ENCODE measurements at places on chromosomes 6 and 20. TPM values are rescaled to one million over a fixed set of nuclear protein-coding genes. Genes with fewer than 3 reads are reported as not detected.

DNA sequence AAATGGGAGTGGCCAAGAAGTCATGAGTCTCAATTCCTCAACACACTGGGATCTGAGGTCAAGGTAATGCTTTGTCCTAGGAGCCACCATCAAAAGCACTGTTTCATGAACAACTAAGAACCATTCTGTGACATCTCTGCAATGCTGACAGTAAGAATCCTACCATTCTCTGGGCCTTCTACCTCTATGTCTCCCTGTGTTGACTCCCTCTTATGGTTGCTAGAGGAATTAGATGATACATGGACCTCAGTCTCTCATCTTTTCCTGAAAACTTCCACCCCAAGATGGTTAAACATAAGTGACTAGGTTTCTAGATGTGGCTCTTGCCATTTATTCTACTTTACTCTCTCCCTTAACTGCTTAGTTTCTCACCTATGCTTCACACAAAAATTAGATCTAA is 9.1 kb downstream of the MTRF1L start:
- DNase-seq = no peak

- DNase-seq = no peak
These were observed 115.9 kb upstream of the F13A1 start for GRCh38 chr6:6436366-6436765.

Gene TRIM40
- total RNA-seq = not detected

GRCh38 chr6:113147544-113147943 is 709.6 kb upstream of the MARCKS start:
- DNase-seq = no peak

DNA sequence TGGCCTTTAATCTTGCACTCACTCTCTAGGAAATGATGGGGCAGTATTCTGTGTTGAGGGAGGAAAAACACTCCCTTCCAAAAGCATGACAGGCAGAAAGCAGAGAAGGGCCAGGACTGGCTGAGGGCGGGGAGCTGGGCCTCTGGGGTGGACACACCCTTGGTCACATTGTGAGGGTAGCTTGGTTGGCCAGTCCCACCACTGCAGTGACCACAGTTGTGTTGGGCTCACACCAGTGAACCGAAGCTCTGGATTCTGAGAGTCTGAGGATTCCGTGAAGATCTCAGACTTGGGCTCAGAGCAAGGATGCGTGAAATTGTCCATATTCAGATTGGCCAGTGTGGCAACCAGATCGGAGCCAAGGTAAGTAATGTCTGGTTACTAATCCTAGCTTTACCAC is at the start of gene TUBB1:
Gene TUBB1 (plus strand): TSS at position 213 of the 400 bp plus-strand sequence. CDS start 94 bp downstream, at position 307.
- no peak for DNase-seq

- peak; percentile 86 for DNase-seq
These were observed 68.8 kb downstream of the CDC5L start for GRCh38 chr6:44456070-44456965.

- DNase-seq = no peak
These were observed 26.3 kb upstream of the PMEPA1 start for GRCh38 chr20:57735831-57736737.

Gene MUC21
- not detected for total RNA-seq

DNA sequence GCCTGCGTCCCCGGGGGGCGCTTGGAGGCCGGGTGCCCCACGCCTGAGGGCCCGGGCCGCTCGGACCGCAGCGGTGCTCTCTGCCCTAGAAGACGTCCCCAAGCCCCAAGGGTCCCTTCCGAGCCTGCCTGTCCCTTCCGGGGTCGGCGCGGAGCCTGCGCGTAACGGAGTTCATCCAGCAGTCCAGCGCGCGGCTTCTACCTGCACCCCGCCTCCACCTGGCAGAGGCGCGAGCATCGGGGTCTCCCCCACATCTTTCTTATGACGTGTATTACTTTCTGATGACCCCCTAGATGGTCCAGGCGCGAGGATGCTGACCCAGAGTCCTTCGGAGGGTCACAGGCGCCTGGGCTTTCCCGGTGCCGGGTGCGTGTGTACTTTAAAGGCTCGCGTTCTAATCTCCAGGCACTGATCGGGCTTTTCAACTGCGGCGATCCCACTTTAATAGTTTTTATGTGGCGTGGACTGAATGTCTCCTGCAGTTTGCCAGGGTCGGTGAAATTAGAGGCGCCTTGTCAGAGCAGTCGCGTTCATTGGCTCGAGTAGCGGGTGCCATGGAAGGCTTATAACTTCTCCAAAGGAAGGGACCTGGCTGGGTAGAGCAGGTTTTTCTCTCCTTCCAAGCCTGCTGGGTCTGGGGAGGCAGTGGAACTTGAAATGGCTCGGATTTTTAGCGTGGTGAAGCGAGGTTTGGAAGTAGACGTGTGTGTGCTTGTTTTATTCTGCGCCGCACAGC is 912 bp downstream of the EYA4 start:
- DNase-seq = peak; percentile 87

Gene CCN6
- 6.8 TPM for total RNA-seq

- DNase-seq = no peak
These were observed 57.7 kb downstream of the RSPH3 start for GRCh38 chr6:158942349-158942748.

Gene OR2H1
- not detected for total RNA-seq

- DNase-seq = no peak
These were observed 446.1 kb upstream of the SULF2 start for GRCh38 chr20:48231253-48231930.

Gene RALGAPB
- 42.7 TPM for total RNA-seq

Gene MYT1
- not detected for total RNA-seq

Gene ARG1
- not detected for total RNA-seq

Gene SEL1L2
- total RNA-seq = not detected

GRCh38 chr6:37607944-37608343 is 89.7 kb downstream of the MDGA1 start:
- no peak for DNase-seq

DNA sequence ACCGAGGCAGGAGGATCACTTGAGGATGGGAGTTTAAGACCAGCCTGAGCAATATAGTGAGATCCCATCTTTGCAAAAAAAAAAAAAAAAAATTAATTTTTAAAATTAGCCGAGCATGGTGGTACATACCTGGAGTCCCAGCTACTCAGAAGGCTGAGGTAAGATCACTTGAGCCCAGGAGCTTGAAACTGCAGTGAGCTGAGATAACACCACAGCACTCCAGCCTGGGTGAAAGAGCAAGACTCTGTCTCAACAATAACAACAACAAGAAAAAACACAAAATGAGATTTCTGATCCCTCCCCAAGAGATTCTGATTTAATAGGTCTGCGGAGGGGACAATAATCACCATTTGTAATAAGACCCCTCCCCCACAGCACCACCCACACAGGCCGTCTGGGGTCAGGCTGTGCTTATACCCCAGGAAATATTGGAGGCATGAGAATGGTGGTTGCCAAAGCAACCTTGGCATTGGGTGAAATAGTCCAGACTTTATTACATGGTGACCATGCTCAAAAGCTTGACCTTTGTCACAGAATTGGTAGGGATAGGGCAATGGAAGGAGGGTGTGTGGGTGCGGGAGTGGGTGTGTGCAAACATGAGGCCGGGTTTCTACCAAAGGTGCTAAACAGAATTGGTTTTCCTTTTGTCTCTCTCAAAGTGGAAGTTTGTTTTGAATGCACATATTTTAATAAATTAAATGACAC is 24.4 kb upstream of the ADTRP start:
- DNase-seq = no peak

GRCh38 chr20:59824711-59825562 is 108.5 kb downstream of the SYCP2 start:
- peak; percentile 71 for DNase-seq

DNA sequence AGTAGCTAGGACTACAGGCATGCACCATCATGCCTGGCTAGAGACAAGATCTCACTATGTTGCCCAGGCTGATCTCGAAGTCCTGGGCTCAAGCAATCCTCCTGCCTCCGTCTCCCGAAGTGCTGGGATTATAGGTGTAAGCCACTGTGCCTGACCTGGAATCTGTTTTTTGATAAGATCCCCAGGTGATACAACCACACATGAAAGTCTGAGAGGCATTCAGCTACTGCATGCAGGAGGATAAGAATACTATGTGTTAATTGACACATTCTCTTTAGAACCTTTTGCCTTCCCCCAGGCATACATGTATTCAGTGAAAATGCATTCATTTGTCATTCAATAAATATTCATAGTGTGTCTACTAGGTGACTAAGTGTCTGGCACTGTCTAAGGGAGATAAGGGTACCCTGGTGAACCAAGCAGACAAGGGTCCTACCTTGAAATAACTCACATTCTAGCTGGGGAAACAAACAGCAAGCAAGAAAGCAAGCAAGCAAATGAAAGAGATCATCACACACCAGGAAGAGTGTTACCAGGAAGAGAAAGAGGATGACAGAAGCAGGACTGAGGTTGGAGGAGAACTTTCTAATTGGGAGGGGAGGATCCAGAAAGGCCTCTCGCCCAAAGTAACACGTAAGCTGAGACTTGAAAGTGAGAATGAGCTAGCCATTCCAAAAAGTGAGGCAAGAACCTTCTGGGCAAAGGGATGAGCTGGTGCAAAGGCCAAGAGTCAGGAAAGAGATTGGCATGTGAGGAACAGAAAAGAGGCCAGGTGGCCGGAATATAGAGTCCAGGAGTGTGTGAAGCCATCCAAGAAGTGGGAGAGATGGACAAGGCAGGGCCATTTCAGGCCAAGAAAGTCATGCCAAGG is 6.5 kb downstream of the GFOD1 start:
- DNase-seq = no peak

- no peak for DNase-seq
These were observed 98.3 kb downstream of the AIG1 start for GRCh38 chr6:143159001-143159400.

Gene LY6G6F
- total RNA-seq = not detected

DNA sequence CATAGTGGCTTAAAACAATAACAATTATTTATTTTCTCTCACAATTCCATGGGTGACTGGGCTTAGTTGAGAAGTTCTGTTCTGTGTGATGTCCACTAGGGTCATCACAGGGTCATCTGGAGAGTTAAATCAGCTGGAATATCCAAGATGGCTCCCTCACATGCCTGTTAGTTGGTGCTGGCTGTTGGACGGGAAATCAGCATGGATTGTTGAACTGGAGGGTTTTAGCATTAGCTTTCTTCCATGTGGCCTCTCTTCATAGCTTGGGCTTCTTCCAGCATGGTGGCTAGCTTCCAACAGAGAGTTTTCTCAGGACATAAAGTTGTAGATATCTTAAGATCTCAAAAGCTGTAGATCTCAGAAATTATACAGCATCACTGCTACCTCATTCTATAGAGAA is 19.6 kb downstream of the MARCKS start:
- no peak for DNase-seq

Gene ZBP1
- total RNA-seq = not detected

DNA sequence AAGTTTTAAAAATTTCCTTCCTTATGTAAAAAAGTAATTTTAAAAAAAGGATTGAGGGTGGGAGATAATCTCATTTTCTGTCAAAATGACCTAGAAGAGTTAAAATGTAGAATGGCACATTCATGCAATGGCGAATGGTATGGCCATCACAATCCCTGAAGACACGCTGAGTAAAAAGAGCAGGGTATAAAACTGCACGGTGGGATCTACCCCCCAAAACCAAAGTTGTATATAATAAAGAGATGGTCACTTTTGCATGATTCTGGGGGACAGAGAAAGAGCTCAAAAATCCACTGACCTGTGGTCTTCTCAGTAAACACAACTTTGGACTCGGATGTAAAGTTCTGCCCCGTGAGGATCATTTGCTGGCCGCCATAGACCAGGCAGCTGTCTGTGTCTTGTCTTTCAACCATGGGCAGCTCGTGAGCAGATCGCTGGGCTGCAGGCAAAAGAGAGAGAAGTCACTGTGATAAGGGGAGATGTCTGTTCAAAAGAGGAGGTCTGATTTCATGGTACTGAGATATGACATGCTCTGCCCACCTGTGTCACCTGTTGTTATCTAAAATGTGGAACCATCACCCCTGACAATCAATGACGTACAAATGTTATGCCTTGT is 88.2 kb downstream of the NFATC2 start:
- DNase-seq = no peak

GRCh38 chr20:46559685-46560440 is 9.4 kb upstream of the OCSTAMP start:
- DNase-seq = no peak

Gene ECT2L
- under 0.01 TPM for total RNA-seq

Gene ADGRG6
- total RNA-seq = 0.36 TPM

Gene C6orf58
- total RNA-seq = not detected

DNA sequence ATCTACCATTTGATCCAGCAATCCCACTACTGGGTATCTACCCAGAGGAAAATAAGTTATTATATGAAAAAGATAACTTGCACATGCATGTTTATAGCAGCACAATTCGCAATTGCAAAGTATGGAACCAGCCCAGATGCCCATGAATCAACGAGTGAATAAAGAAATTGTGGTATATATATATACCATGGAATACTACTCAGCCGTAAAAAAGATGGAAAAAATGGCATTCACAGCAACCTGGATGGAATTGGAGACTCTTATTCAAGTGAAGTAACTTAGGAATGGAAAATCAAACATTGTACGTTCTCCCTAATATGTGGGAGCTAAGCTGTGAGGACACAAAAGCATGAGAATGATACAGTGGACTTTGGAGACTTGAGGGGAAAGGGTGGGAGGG is 100.0 kb upstream of the ADGRF4 start:
- no peak for DNase-seq

GRCh38 chr20:3311623-3312022 is 72.6 kb upstream of the SLC4A11 start:
- no peak for DNase-seq

DNA sequence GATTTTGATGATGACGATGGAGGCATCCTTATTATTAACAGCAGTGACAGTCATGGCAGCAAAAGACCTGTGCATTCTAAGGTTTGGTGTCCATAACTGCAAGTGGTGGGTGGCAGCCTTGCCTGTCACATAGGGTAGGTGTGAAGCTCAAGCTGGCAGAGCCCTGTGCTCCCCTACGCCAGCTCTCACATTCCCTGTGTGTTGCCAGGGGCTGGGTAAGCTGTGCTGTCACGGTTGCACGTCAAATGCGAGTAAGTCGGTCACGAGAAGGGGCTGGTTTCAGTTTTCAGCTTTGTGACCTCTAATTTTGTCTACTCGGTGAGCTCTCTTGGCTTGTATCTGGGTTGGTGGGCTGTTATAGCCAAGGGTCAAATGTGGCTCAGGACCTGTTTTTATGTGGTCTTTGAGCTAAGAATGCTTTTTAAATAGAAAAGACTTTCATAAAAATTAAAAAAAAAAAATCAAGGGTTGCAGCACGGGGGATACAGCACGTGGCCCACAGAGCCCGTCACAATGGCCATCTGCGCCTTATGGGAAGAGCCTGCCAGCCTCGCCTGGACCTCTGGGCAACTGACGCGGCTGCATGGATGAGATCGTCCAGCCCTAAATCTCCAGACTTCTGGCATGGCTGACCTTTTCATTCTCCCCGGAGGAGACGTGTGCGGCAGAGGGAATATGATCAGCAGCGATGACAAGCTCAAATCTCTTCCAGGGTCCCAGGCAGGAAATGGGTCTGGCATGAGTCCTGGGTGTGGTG is 148.5 kb downstream of the PHACTR3 start:
- DNase-seq = no peak

Gene KCNK5
- total RNA-seq = not detected

GRCh38 chr6:24859608-24860200 is 61.0 kb upstream of the ARMH2 start:
- DNase-seq = no peak

- DNase-seq = peak; percentile 30
These were observed 162.6 kb downstream of the DTNBP1 start for GRCh38 chr6:15500078-15500740.
